ENCODE measurements at places on chromosomes 6 and 20.

- peak; percentile 32 for DNase-seq
These were observed 86.7 kb upstream of the STMND1 start for GRCh38 chr6:17015144-17015543.

GRCh38 chr6:82978362-82978945 lies 87.2 kb downstream of the UBE3D start:
- DNase-seq, result no peak

DNA sequence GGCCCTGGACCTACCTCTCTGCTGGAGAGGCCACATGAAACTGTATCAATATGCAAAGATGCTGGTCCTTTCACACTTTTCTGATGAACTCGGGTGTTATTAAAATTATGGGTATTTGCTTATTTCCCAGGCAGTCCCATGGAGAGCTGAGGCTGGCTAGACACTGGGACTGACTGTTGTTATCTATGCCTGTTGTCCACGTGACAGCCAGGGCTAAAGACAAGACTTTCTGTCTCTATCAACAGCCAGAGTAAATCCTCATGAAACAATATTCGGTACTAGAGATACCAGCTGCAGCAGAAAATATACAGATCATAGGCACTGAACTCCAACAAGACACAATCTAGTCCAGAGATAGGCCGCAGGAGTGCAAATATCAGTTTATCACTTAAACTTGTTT lies 236.4 kb downstream of the FOXA2 start:
- no peak for DNase-seq

DNA sequence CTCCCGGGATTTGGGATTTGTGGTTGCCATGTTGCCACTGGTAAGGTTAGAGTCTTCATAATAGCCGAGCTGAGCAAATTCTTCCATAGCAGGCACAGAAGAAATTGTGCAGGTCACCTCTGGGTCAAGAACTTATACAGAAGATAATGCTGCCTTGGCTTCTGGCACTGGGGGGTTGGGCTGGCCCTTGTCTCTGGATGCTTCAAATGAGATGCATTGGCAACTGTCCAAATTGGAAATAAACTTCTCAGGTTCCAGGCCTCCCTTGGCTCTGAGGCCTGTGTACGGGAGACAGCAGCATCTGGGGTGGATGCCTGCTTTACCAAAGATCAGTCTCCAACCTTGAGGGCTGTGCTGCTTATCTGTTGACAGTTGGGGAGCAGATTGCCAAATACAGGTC lies 26.2 kb downstream of the MYO6 start:
- DNase-seq, result no peak

- DNase-seq, result no peak
These were observed 121.5 kb downstream of the CEBPB start for GRCh38 chr20:50312002-50312681.

DNA sequence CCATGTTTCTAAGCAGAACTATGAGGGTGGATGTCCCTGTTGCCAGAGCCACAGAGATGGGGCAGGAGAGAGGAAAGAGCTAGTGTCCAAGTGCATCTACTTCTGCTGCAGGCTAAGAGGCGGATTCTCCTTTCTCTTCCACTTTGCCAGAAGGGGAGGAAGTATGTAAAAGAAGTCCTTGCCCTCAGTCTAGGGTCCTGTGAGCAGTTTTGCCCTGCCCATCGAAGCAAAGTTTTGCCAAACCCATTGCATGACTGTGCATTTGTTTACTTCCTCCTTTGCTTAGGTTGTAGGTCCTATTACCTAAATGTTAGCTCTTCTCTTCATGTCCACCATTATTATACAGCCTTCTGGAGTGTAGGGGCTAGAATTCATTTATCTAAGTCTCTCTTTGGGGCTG lies 106.2 kb upstream of the ARMC2 start:
- no peak for DNase-seq

- DNase-seq, result peak; percentile 27
These were observed 1223.6 kb upstream of the GJE1 start for GRCh38 chr6:140909156-140909555.

GRCh38 chr20:57437672-57438330 lies 46.6 kb downstream of the RBM38 start:
- no peak for DNase-seq

- DNase-seq, result no peak
These were observed 14.0 kb downstream of the NRN1 start for GRCh38 chr6:5992551-5993225.

GRCh38 chr20:47730744-47731143 lies 54.5 kb downstream of the SULF2 start:
- DNase-seq, result no peak

DNA sequence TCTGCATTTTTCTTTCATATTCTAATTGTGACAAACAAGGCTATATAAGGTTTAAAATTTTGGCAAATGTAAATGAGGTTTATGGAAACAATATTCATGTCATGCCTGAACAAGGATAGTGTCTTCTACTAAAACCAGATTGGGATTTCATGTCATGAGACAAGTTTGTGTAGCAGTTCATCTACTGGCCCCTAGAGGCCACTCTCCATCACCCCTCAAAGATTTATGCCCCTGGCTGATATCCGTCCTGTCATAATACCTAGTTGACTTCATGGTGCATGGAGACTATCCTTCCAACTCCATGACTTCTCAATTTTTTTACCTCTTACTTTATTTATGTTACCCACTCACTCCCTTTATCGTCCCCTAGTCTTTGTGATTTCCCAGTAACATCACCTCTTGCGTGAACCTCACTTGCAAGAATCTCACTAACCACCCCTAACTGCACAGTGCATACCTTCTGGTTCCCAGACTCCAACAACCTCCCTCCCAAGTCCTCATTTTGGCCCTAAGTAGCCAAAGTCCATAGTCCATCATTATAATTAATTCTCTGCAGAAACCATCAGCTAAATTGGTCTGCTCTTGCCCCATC lies 179.8 kb downstream of the TASP1 start:
- DNase-seq, result peak; percentile 14

DNA sequence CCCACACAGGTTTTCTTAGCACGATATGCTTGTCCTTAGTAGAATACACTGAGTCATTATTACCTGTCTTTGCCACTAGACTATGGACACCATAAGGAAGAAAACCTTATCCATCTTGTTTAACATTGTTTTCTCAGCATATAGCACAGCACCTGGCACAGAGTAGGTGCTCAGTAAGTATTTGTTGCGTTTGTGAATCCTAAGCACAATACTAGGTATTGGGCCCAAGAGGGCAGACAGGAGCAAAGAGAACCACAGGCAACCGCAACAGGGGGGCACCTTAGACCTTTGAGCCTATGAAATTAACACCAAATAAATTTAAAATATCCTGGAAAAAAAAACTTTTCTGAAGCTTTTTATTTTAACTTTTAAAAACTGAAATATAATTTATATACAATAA lies 3.7 kb upstream of the NCOA6 start:
- DNase-seq, result no peak

DNA sequence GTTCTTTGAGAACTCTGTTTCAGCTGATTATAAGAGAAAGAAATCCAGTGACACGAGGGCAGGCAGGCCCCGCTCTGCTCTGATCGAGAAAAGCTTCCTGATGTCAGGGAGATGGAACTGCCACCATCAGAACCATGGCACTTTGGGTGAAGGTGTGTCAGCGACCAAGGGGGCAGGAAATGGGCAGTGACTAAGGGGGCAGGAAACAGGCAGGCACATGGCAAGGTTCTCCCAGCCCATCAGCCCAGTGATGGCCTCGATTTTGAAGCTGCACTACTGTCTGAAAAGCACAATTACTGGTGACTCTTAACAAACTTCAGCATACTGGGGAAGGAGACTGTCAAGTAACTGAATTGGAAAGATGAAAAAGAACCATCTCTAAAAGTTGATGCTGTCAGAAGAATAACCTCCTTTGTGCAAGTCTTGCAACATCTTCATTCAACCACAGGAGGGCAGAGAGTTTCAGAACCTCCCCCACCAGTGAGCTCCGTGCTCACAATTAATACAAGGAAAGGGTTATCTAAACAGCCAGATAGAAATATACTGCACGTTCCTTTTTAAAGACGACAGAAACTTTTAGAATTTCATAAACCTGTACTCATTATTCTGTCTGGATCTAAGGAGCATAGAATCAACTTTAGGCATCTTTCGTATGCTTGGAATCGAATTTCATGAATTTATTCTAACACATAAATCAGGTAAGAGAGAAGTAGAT lies 39.1 kb downstream of the TMX4 start:
- no peak for DNase-seq

DNA sequence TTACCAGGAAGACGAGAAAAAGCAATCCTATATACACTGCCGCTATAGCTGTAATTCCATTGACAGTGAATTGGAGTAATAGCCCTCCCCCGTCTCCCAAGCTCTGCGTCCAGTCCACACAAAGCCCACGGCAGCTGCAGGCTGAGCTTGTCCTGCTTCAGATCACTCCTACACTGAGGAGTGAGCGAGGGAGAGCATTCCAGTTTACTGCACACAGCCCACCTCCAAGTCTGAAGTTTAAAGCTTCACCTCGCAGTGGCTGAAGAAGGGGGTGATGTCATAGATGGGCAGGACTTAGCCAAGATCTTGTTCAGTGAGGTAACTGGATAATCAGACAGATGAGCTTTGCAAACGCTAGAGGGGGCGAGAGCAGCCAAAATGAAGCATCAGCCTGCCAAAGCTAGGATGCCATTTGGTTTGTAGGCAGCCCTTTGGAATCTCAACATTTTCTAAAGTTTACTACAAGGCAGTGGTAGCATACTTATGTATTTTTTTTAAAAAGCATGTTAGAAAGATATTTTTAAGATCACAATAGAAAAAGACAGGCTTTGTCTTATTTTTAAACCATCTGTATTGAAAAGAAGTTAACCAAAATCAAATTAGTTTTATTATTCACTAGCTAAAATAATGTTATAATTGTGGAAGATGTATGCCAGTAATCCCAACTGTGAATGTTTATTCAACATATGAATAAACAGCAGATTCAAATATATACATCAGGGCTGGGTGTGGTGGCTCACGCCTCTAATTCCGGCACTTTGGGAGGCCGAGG lies at the start of gene FLRT3:
FLRT3 (minus strand) TSS at position 213 of the 772 bp plus-strand sequence. CDS start 10,106 bp downstream, outside the sequence.
- peak; percentile 76 for DNase-seq

GRCh38 chr20:44701118-44701857 lies 13.9 kb upstream of the CCN5 start:
- DNase-seq, result no peak

DNA sequence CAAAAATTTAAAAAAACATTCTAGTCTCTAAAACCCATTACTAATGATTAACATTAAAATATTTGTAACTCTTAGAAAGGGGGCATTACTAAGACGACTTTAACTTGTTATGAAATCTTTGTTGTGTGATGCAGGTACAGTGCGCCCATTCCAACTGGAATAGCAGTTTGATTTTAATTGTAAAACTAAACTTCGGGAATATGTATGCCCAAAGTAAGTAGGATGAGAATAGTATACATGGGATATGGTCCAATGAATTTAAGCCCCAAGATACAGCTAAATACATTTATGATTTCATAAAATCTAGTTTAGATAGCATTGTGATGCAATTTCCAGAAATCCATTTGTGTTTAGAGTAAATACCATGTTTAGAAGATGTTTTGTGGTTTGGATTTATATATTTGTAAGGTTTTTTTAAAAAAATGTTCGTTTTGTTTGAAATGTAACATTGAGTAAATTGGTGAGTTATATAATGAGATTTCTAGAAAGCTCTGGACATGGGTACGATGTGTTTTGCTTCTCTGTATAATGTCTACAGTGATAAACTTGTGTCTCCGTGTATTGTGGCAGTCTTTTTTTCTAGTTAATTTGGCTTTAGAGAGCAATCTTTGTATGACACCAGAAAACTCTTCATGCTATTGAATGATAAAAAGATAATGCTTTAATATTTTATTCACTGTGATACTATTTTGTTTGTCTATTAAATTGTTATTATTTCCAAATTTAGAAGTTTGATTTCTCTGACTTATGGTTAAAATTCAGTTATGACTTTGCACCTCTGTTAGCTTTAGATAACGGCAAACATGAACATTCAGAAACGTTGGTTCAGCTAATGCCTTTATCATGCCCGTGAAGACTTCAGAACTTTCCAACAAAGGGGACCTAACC lies 54.8 kb downstream of the RNF182 start:
- DNase-seq, result no peak

DNA sequence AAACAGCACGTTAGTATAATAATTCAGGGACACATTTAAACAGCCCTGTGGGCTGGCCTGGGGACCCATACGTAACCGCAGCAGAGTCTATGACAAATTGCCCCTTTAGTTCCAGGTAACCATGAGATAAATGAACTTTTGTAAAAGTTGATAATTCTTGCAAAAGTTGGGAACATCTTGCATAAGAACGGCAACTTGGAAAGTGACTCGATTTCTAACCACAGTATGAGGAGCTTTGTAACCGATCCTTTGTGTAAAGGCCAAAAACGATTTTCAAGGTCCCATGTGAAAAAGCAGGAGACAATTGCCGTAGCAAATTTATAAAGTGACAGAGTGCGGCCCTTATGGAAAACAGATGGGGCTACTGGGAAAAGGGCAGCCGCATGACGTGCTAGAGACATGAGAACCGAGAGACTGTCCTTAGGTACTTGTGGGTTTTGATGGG lies 81.6 kb downstream of the PSMG4 start:
- DNase-seq, result no peak

DNA sequence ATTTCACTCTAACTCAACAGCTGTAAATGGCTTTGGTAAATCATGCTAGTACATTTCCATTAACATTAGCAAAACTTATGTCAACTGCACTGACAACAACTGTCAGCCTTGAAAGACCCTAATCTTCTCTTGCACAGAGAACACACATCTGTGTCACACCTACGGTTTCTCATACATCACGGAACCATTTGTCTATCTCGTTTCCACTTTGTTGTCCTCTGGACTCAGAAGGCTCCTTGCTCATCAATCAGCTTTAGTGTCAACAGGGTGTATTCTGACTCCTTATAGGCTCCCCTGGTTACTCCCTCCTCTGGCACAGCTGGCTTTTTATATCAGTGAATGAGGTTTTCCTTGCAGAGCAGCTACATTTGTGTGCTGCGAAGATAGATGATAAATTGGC lies 49.3 kb downstream of the CD83 start:
- DNase-seq, result no peak

Measured in RCC 7860 (cell line).